ENCODE measurements at places on chromosomes 4 and X.

GRCh38 chr4:118983831-118984230 lies 95.2 kb downstream of the SYNPO2 start:
- DNase-seq, result no peak

GRCh38 chr4:1402516-1403091 lies 3.6 kb downstream of the NKX1-1 start:
- DNase-seq, result no peak

GRCh38 chrX:118346258-118347094 lies 570 bp downstream of the WDR44 start:
- DNase-seq, result peak; percentile 49

DNA sequence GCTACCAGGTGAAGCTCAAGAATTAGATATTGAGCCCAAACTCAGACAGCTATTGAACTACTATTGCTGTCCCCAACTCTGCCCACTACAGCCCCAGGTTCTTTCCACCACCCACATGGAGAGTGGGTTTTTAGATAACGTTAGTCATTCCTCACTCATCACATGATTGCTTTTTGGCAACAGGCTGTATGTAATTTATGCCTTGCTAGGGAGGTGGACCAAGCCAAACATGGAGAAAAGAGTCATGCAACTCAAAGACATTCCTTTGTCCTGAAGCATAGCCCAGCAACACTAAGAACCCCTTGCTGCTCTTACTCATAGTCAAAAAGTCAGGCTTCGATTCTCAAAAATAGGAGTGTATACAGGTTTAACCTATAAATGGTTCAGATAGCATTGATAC lies 275.9 kb upstream of the VCX3A start:
- no peak for DNase-seq

All from mesendoderm (in vitro differentiated cells).